ENCODE measurements at places on chromosomes 5 and 9. TPM values are rescaled to one million over a fixed set of nuclear protein-coding genes. Genes with fewer than 3 reads are reported as not detected.
A peak's percentile ranks its signal among the peaks of the same experiment; 100 is the strongest.

DNA sequence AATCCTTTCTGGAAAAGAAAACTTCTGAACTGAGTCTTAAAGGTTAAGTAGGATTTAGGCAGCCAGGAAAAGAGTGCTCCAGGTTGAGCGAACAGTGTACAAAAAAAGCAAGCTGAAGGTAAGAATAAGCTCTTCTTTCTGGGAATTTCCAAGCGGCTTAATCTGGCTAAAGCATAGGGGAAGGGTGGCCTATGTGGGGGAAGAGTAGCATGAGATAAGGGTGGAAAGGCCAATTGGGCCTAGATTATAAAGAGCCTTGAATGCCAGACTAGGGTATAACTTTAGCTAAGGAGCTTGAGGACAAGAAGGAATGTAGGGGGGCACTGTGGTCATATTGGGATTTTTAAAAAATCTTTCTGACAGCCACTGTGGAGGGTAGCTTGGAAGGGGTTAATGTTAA is 37.3 kb upstream of the NR5A1 start:
- no peak for DNase-seq

DNA sequence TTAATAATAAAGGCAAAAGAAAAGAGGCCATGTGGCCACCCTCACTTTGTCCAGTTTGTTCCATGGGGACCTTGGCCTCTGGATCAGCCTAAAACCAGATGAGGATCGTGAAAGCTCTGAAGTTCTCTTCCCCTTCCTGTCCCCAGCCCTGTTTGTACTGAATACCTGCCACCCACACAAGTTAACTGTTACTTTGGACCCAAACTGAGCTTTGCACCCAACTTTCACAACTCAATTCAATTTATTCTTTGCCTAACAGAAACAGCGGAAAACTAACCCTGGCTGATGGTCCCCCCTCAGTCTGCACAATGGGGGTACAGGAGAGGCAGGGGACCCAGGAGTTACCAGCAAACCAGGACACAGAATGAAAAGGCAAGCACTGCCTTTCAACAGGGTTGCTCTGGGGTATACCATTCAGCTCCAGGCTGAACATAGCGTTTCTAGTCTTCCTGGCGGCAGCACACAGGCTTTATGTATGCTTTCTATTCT is 28.2 kb downstream of the ABCA1 start:
- DNase-seq: no peak

B4GALT1 gene
- total RNA-seq: 11.7 TPM

LEAP2 gene
- total RNA-seq: 1.1 TPM

DNA sequence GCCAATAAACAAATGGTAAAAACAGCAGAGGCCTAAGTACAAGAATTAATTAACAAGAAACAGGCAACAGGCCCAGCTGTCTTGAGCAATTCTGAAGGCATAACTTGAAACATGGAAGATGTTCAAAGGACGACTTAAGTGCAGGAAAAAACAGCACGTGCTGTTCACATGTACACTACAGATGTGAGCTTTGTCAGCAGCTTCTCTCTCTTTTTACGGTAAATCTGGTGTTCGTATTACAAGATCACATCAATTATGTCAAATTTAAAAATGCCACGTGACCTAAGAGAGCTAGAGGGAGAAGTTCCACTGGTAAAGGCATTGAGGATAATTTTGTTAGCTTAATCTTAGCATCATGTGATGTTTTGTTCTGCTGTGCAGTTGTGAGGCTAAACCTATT is 281.1 kb downstream of the PSAT1 start:
- no peak for DNase-seq

GRCh38 chr9:137959641-137960411 is 82.2 kb downstream of the CACNA1B start:
- DNase-seq: no peak

DNA sequence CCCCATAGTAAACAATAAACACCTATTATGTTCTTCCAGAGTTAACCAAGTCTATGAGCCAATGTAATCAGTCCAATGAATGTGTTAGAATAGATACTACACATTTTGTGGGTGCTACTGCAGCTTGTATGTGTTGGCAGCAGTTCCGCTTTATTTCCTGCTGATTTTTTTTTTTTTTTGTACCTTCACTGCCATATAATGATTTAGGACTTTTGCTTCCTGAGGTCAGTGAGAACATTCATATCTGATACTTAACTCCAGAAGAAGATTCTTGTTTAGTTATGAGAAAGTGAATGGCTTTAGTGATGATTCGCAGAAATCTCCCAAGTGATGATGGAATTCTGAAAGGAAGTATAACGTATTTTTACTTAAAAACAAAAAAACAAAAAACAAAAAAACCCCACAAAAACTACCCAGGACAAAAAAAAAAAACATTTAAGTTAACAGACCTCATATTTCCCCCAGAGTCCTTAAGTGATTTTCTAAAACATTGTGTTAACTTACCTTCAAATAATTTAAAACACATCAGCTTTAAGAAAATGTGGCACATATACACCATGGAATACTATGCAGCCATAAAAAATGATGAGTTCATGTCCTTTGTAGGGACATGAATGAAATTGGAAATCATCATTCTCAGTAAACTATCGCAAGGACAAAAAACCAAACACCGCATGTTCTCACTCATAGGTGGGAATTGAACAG is 24.7 kb upstream of the LMNB1 start:
- no peak for DNase-seq

SOWAHA gene
- total RNA-seq: not detected

C5orf52 gene
- total RNA-seq: not detected

GRCh38 chr9:82489201-82489821 is 500.7 kb downstream of the SPATA31D1 start:
- DNase-seq: no peak

TMEM174 gene
- total RNA-seq: not detected

- peak; percentile 26 for DNase-seq
These were observed 199.3 kb upstream of the CD180 start for GRCh38 chr5:67395790-67396418.

GRCh38 chr5:143741421-143741820 is 70.5 kb upstream of the HMHB1 start:
- DNase-seq: no peak

DNA sequence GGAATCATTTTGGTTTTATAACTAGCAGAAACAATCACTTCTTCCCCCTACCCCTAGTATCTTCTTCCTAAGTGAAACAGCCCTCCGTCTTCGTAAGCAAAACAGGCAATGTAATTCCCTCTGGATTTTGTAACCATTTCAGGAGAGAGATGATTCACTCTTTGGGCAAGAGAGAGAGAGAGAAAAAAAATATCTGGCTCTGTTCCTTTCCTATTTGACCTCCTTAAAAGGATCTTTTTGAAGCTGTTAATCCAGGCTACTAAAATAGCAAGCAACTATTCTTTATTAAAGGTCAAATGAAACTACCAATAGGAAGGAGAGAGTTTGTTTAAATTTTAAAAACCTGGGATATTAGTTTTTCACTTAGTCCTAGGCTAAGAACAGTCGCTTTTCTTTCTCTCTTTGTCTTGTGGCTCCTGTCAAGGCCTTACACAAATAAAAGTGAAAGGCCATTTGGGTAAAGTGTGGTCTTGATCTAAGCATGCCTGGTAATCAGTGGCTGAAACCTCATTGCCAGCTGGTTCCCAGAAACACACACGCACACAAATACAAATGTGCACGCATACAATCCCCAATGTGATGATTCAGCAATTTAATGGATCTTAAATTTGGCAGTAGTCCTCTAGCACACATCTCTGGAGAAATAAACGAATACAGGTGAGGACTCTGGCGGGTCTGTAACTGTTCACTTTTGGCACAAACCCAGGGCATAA is 70.2 kb downstream of the PRUNE2 start:
- DNase-seq: peak; percentile 84

ATP10B gene
- 4.3 TPM for total RNA-seq
